Breast epithelium (tissue), 4 donors: ENCODE measurements at places on chromosomes 4 and X. TPM values are rescaled to one million over a fixed set of nuclear protein-coding genes. Genes with fewer than 3 reads are reported as not detected.

- no peak for DNase-seq
These were observed 40.1 kb downstream of the WFS1 start for GRCh38 chr4:6309777-6310176.

GRCh38 chr4:104979083-104979760, 167.5 kb upstream of the TET2 start:
- no peak for DNase-seq

- DNase-seq = no peak
These were observed 78.8 kb downstream of the NHS start for GRCh38 chrX:17453788-17454187.

- no peak for DNase-seq
These were observed 42.9 kb downstream of the EVC start for GRCh38 chr4:5753766-5754528.

GRCh38 chr4:114839986-114840385, 241.4 kb downstream of the UGT8 start:
- no peak for DNase-seq

DNA sequence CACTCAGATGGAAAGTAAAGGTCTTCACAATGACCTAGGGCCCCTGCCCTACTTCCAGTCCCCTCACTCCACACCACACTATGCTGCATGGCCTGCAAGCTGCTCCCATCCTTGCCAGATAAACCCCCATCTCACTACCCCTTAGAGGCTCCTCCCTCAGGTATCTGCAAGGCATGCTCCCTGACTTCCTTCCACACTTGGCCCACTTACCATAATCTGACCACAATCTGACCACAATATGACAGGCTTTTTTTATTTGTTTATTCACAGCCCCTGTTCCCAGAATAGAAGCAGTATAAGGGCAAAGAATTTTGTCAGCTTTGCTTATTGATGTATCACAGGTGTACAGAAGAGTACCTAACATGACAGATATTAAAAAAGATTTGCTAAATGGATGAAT, 124.7 kb downstream of the CAMK2D start:
- no peak for DNase-seq

- DNase-seq = no peak
These were observed 62.5 kb upstream of the ENPP6 start for GRCh38 chr4:184280137-184280536.

Gene ZNF518B
- total RNA-seq = 24.7 TPM

GRCh38 chr4:69684804-69685203, 31.8 kb upstream of the UGT2A1 start:
- DNase-seq = no peak
